ENCODE measurements at places on chromosomes 3 and 15. TPM values are rescaled to one million over a fixed set of nuclear protein-coding genes. Genes with fewer than 3 reads are reported as not detected.

DNA sequence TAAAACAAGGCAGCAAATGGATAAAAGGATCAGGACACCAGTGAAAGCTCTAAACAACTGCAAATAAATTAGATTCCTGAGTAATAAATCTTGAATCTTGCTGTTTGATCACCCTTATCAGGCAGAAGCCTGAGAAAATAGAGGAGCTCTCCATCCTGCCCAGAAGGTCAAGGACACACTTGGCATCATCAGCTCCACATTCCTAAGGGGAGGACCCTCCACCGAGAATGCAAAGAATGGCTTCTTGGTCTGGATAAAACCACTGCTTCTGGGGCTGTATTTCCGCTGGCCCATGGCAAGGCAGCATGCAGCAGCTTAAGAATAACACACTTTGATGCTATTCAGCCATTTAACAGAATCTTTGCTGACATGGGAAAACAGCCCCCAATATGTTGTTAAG is 108.9 kb upstream of the TSC22D2 start:
- no peak for DNase-seq

GRCh38 chr15:72184165-72184811 is 13.3 kb downstream of the GRAMD2A start:
- DNase-seq, result no peak

- no peak for DNase-seq
Observed at GRCh38 chr15:100526027-100526481, 2.7 kb downstream of the CERS3 start.

DNA sequence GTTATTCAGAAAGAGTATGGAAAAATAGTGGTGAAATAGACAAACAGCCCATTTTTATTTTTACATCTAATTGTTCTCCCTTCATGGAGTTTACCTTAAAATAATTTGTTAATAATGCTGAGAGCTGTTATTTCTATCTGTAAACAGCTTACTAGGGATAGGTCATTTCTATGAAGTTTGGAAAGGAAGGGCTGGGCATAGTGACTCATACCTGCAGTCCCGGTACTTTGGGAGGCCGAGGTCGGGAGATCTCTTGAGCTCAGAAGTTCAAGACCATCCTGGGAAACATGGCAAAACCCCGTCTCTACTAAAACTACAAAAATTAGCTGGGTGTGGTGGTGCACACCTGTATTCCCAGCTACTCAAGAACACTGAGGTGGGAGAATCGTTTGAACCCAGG is 624.3 kb upstream of the LMCD1 start:
- DNase-seq, result no peak

DNA sequence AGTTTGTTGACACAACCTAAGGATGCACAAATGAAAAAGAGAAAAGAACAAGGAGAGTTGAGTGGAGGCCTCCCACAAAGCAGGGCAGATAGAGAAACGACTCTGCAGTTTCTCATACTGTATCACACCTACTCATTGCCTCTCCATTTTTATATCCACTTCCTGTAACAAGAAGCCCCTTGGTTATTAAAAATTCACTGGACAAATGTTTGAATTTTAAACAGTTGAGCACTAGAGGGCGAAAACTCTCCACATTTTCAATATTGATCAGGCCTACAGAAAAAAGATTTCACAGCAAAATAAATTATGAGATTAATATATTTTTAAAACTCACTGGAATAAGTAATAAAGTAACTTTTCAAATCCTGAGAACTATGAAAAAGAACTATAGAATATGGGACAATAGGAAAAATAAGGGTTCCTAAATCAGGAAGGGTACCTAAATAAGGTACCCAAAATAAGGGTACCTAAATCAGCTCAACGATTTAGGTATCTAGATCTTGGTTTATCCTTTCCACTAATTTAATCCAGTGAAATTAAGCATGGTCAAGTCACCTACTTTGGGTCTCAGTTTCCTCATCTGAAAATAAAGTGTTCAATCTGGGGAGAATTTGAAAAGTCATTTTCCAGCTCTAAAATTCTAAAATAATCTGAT is 47.0 kb upstream of the PPIB start:
- no peak for DNase-seq

DNA sequence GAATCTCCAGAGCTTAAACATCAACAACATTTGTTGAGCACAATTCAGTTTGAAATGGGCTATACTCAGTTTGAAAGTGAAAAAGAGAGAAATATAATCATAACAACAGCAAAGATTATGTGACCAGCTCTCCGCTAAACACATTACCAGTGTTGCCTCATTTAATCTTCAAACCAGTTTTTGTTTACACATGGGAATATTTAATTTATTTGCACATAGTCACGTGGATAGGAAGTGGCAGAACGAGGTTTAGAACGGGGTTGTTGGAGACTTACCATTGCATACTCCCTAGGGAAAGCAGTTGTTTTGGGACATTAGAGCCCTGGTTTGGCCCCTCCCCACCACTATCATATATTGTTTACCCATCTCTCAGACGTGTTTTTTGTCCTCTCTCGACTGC is 77.2 kb downstream of the IL1RAP start:
- no peak for DNase-seq

GRCh38 chr3:128910006-128910405 is 30.6 kb downstream of the ACAD9 start:
- DNase-seq, result no peak

- DNase-seq, result no peak
Observed at GRCh38 chr3:12489832-12490231, 5.6 kb downstream of the TSEN2 start.

DNA sequence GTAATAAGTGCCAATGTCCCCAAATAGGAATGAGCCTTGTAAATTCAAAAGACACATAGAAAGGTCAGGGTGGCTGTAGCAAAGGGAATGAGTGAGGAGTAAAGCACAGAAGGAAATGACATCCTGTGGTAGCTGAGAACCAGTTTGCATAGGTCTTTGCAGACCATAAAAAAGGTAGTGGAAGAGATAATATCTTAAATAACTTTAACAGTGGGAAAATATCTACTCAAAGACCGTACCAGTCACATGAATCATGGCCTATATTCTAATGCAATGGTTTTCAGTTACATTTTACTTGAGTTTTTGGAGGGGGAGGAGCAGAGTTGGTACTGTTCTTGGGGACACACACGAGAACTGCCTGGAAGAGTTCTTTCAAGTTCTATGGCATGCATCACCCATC is 297.3 kb upstream of the ADAMTS9 start:
- no peak for DNase-seq

DNA sequence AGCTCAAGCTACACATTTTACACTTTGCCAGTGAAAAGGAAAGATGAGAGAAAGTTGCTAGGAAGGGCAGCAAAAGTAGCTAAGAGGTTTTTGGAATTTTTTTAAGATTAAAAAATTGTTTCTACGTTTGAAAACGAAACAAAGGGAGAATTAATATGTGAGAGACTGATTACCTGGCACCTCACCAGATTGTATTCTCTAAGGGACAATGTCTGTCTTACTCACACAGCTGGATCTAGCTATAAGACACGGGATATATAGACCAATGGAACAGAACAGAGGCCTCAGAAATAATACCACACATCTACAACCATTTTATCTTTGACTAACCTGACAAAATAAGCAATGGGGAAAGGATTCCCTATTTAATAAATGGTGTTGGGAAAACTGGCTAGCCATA is 9.5 kb upstream of the KBTBD12 start:
- no peak for DNase-seq

DNA sequence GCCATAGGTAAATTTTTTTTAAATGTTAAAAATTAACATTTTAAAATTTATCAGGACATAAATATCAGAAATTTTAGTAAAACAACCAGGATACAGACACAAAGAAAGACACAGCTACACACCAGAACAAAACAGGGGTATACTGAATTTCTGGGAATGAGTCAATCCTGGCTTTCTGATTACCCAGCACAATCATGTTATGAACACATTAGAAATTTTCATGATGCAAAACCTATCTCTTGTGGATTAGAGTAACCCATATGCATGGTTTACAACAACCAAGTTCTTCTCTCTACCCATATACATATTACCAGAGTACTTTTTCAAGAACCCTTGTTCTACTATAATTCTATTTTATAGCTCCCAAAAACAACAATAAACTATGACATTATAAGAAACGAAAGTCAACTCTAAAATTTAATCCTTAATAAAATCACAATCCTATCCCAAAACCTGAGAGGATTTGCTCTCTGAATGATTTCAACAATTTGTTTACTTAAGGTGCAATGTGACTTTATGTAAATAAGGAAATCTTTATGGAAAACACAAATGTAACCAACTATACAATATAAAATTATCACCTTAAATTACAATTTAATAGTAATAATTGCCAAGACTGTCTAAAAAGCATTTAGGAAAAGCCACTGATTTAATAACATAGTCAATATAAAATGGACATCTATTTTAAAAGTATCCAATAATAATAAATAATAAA is 184.5 kb downstream of the TBC1D5 start:
- no peak for DNase-seq

GRCh38 chr3:105323274-105323599 is 43.5 kb upstream of the ALCAM start:
- DNase-seq, result no peak

DNA sequence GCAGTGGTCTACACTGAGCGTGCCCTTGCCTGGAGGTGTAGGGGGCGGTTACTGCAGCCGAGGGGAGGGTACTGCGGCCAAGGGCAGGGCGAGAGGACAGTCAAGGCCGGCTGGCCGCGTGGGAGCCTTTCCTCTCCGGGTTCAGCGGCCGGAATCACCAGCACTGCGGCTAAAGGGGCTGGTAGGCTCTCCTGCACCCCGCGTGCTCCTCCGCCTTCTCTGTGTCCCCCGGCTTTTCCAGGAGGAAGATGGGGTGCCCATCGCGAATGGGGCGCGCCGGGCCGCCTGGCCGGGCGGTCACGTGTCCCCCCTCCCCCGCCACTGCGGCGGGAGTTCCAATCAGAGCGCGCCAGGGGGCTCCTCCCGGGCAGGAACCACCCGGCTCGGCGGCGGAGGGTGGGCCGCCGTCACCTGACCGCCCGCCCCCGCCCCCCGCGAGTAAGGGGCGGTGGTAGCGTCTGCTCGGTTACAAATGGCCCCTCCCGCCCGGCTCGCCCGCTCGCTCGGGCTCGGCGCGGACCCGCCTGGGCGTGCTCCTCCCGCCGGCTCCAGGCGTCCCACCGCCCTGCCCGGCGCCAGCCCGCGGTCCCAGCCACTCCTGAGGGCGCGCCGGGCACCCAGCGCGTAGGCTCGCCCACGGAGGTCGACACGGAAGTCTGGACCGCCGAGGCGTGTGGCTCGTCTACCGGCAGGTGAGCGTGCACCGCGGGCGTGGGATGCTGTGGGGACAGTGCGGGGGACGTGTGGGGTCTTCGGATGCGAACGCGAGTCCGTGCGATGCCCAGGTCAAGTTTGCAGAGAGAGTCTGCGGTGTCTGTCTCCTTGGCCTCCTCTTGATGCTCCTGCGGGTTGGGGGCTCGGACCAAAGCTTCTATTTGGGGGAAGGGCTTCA is 242.6 kb upstream of the TOPAZ1 start:
- no peak for DNase-seq

- no peak for DNase-seq
Observed at GRCh38 chr3:191283400-191283799, 45.8 kb upstream of the CCDC50 start.

GRCh38 chr15:63874616-63875015 is 40.9 kb upstream of the HERC1 start:
- DNase-seq, result no peak

DNA sequence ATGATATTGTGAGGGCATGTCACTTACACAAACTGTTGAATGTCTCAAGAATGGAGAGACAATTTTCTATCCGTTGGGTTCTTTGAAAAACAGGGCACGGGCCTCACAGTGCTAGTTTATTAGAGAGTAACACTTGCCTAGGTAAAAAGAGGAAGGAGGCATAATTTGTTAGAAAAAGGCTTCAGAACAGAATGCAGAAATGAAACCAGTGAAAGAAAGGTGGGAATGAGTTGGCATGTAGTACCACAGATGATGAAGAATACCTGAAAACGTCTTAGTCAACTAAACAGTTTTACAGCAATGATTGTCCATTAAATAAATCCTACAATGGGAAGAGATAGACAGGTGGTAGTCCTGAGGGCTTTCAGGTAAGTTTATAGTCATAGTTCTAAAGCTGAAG is 1399.7 kb upstream of the CADM2 start:
- DNase-seq, result no peak

Gene LPCAT4
- 20.0 TPM for total RNA-seq

Gene UBXN7
- total RNA-seq, result 22.2 TPM

Gene GATM
- total RNA-seq, result 27.6 TPM

Gene CHRNA5
- total RNA-seq, result 0.27 TPM

Gene EID1
- total RNA-seq, result 227 TPM
